ENCODE measurements at places on chromosomes 2 and 18. TPM values are rescaled to one million over a fixed set of nuclear protein-coding genes. Genes with fewer than 3 reads are reported as not detected.

DNA sequence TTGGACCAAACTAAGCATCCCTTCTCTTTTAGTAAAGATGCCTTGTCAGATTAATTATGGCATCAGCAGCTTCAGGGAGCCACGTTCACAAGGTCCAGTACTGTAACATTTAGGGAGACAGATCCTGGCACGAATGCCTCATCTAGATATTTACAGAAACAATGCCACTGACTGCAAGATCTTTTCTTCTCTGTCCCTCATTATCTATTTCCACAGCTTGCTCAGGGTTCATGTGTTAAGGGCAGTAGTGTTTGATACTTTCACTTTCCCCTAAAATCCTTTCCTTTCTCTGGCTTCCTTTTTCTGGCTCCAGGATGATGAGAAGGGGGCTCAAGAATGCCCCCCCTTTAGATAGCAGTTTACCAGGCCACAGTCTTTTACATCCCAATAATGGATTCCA is 393.9 kb downstream of the BCL11A start:
- no peak for DNase-seq

Gene KIAA2012
- polyA plus RNA-seq: 0.19 TPM

- no peak for DNase-seq
These were observed 269.0 kb downstream of the ICOS start for GRCh38 chr2:204205538-204205937.

- DNase-seq: no peak
These were observed 19.3 kb downstream of the ALPK2 start for GRCh38 chr18:58609536-58609993.

- no peak for DNase-seq
These were observed 62.5 kb downstream of the STK39 start for GRCh38 chr2:168184681-168185513.

- DNase-seq: no peak
These were observed 21.7 kb downstream of the ZDBF2 start for GRCh38 chr2:206296128-206296527.

Gene CABYR
- 2.6 TPM for polyA plus RNA-seq

GRCh38 chr2:15547115-15547876 is 13.8 kb downstream of the NBAS start:
- peak; percentile 37 for DNase-seq

DNA sequence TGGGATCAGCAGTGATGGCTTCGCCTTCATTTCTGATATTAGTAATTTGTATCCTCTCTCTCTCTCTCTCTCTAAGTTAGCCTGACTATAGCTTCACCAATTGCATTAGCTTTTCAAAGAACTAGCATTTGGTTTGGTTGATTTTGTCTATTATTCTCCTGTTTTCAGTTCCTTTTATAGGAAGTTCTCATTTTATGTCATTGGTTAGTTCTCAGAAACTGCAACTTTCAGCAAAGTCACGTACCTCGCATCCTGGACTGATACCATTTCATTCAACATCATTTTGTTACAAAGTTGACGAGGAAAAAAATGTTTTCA is 450.8 kb downstream of the EIPR1 start:
- DNase-seq: no peak

- DNase-seq: no peak
These were observed 30.2 kb downstream of the MEIS1 start for GRCh38 chr2:66464930-66465637.

DNA sequence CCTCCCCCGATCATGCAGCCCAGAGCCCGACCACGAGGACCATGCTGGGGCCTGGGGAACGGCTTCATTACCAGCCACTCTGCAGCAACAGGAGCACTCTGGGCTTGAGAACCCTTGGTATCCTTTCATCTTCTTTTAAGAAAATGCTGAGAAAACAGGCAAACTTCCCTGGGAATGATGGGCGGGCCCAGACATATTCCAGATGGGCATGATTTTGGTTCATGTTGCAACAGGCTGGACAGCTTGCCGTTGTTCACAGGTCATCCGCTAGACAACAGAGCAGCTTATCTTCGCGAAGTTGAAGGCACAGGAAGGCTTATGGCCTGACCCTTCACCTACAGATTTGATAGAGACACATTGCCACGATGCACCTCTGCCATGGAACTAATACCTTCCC is 121.0 kb downstream of the KLHL29 start:
- peak; percentile 41 for DNase-seq

DNA sequence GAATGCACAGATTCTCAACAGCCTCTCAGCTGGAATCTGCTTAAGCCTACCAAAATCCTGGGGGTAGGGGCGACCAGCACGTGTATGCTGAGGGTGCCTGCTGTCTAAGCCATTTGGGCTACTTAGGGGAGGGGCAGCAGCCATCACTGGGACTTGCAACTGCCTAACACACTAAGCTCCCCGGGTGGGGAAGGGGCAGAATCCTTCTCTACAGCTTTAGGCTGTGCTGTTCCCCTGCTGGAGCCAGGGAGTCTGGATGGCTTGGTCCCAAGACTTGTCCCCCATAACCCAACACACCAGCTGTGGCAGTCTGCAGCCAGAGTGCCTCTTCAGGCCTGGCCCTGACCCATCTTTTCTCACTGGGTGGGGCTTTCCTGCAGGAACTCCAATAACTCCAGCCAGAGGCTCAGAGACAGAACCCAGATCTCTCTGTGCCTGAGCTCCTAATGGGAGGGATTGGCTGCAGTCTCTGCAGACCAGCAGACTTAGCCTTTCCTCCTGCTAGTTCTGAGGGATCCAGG is 305.4 kb upstream of the RND3 start:
- DNase-seq: no peak

Gene WDR35
- polyA plus RNA-seq: 11.5 TPM

DNA sequence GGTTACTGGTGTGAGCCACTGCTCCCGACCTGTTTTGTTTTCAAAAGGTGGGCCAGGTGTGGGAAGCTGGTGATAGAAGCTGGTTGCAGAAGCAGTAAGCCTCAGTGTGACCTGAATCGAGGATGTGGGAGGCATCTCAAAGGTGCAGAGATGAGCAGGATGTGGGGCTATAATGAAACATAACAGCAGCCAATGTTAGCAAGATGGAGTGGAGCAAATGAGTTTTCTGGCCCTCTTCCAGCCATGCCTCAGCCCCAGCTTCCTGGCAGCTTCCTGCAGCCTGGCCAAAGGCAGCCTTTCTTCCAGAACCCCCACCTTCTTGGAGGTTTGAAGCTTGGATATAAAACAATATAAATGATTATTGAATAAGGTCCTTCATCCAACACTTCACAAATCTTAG is 184.8 kb downstream of the NCK2 start:
- peak; percentile 17 for DNase-seq

DNA sequence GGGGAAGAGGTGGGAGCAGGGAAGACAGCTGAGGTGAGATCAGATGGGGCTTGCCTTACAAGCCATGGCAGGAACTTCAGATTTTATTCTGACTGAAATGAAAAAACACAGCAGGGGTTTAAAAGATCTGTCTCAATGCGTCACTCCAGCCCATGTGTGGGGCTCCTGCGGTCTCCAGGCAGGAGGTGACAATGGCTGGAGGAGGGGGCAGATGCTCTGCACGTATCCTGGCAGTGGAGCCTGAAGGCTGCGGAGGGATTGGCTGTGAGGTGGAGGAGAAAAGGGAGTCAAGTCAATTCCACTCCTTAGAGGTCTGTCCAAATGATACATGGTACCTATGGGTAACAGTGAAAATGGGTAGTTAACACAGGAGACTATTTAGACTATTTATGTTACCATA is 40.5 kb upstream of the KIDINS220 start:
- no peak for DNase-seq

DNA sequence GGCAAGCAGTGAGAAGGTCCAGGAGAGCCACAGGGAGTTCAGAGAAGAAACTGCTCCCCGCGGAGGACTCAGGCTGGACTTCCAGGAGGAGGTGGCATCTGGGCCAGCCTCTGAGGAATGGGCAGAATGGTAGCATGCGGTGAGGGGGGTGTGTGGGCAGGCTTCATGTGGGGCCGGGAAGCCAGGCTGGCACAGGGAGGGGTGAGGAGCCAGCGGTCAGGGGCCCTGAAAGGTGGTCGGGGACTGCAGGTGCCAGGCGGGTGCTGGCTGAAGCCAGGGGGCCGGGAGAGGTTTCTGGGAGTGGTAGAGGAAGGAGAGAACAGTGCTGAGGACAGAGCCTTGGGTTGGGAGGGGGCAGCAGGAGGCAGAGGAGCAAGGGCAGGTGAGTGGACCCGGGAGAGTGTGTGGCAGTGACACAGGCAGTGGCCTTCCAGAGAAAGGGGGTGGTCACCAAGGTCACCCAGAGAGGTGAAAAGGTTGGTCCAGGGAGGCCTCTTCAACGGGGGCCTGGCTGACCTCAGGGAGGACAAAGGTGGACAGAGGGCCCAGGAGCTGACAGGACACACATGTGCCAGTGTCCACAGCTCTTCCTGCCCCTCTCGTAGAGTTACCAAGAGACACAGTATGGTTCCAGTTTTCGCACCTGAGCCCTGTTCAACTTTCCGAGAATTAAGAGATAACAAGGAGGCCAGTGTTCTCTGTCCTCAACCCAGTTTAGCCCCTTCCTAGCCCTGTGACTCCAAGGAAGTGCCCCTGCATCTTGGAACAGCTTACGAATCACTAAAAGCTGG is 101.2 kb upstream of the ASB18 start:
- no peak for DNase-seq

Gene GALR1
- polyA plus RNA-seq: 0.05 TPM
